ENCODE measurements at places on chromosomes 16 and 17.

- DNase-seq: no peak
These were observed 441.0 kb downstream of the XYLT1 start for GRCh38 chr16:17029602-17030350.

- no peak for DNase-seq
These were observed 94.2 kb downstream of the HELZ start for GRCh38 chr17:67150826-67151225.

- no peak for DNase-seq
These were observed 3.5 kb upstream of the RPRML start for GRCh38 chr17:46982577-46982976.

DNA sequence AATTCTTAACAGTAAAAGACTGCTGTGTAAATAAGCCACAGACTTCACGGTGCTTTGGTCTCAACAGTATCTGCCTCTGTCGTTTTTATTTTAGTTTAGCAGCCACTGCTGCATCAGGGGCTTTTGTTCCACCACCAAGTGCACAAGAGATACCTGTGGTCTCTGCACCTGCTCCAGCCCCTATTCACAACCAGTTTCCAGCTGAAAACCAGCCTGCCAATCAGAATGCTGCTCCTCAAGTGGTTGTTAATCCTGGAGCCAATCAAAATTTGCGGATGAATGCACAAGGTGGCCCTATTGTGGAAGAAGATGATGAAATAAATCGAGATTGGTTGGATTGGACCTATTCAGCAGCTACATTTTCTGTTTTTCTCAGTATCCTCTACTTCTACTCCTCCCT lies 7.9 kb downstream of the HERPUD1 start:
- DNase-seq: no peak

- peak; percentile 53 for DNase-seq
These were observed 87.8 kb downstream of the GNAO1 start for GRCh38 chr16:56279132-56279531.

GRCh38 chr17:37513711-37514110 lies 24.0 kb downstream of the DUSP14 start:
- DNase-seq: no peak

GRCh38 chr16:62989480-62989879 lies 953.2 kb upstream of the CDH8 start:
- DNase-seq: no peak

GRCh38 chr16:260326-260725 lies 15.4 kb downstream of the RGS11 start:
- DNase-seq: no peak

- DNase-seq: no peak
These were observed 28.5 kb downstream of the ENDOV start for GRCh38 chr17:80443498-80443897.

DNA sequence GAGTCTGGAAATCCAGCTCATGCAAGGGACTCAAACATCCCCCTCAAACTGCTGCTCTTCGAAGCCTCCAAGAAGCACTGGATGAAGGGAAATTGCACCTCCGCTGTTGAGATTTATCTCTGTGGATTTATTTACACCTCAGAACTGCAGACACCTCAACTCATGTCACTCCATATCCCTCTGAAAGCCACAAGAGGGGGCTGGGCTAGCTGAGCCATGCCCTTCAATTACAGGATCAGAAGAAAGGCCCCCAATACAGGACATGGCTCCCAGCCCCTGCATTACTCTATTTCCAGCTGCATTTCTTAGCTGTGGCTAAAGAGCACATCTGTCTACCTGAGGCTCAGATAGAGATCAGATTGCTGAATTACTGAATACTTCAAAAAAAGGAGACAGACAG lies 103.1 kb upstream of the DYNLRB2 start:
- no peak for DNase-seq

DNA sequence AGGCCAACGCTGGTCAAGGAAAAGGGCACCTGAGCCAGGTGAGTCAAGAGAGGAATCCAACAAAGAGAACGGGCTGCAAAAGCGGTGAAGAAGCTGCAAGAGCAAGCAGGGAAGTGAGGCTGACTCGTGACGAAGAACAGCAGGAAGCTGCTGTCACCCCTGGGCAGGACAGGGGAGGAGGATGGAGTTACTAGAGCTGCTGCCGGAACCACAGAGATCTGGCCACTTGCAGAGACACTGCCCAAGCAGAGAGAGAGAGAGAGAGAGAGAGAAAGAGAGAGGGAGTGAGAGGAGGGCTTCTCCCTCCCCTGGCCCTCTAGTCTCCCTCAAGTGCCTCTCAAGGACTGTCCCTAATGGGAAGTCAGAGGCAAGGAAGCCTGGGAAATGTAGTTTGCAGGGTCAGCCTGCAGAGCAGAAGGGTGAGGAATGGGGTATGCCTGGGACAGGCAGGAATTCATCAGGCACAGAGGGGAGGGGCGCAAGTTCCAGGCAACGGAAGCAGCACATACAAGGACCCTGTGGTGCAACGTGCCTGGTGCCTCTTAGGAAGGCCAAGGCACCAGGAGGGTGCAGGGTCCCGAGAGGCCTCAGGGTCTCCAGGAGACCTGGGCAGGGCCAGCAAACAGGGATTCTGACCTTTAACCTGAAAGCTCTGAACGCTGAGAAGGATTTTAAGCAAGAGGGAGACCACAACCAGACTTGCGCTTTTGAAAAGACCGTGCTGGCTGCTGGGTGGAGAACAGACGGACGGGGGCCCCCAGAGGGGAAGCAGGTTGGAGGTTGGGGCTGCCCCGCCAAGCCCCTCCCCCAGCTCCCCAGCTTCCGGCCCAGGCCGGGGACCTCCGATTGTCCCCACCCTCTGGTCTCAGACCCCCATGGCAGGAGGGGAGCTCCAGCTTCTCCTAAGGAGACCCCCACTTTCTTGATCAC lies 45.8 kb upstream of the CIBAR2 start:
- DNase-seq: no peak

DNA sequence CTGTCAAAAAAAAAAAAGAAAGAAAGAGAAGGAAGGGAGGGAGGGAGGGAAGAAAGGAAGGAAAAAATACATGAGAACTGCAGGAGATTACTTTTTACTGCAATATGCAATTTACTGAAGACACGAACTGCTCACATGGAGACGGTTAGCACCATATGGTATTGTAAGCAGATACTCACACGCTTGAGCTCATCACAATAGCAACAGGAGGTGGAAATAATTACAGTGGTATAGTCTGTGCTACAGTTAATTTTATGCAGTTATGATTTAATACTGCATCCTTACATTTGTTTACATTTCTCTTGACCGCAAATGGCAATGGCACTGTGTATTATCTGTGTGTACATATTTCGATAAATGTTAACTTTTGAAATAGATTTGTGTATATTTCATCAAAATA lies 21.4 kb upstream of the SLC46A1 start:
- DNase-seq: no peak

DNA sequence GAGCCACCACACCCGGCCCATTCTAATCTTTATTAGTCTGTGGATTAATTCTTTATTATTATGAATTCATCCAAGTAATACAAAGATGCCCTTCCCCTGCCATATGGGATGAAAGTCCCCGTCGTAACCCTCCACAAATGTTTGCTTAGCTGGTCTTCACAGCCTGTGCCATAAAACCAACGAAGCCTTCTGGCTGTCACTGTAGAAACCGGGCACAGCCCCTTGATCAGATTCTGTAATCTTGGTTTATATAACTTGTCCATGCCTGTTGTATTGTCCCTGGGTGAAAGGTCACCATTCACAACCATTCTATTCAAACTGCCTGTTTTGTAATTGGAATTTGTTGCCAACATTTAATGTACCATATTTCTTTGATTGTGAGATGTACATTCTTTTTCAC lies 66.5 kb downstream of the ATP2C2 start:
- no peak for DNase-seq

DNA sequence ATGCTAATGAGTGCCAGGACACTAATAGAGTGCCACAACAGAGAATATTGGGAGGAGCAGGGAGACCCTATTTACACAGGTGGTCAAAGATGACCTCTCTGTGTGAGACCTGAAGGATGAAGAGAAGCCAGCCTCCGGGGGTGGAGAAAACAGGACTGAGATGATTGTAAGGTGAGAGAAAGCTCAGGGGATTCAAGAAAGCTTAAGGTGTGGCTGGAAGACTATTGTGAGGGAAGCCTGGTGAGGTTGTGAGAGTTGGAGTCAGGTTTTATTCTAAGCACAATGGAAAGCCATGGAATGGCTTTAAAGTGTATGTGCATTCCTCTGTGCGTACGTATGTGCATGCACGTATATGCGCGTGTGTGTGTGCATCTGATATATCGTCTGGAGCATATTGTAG lies 10.4 kb upstream of the MARCHF10 start:
- DNase-seq: no peak

- no peak for DNase-seq
These were observed 7.2 kb downstream of the PDIA2 start for GRCh38 chr16:290015-290680.

- DNase-seq: no peak
These were observed 27.6 kb downstream of the HELZ start for GRCh38 chr17:67217446-67217845.

DNA sequence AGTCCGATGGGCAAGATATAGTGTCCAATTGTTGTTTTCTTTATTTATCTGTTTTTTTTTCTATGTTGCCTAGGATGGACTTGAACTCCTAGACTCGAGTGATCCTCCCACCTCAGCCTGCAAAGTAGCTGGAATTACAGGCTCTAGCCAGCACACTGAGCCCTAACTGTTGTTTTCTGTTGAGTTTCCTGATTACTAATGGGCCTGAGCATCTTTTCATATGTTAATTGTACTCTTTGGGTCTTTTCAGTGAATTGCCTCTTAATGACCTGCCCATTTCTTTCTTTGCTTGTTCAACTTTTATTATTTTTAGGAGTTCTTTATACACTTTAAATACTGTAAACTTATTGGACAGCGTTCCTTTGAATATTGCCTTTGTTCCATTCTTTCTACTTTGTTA lies 213.0 kb downstream of the HS3ST3B1 start:
- DNase-seq: no peak

- DNase-seq: peak; percentile 83
These were observed 2.9 kb downstream of the RNASEK start for GRCh38 chr17:7014995-7015958.

DNA sequence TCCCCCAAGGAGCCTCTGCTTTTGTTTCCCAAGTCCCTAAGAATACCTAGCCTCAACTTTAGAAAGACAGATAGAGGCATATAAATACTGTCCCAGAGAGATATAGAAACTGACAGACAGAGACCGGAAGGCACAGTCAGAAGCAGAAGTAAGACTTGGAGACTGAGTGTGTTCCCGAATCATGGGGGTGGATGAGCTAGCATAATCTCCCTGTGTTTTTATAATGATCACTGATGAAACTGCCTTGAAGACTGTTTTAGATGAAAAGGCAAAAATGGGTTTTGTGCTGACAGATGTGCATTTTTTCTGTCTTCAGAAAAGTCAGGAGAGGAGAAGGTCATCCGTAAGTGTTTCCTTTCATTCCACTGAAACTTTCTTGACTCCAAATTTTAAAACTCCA lies 8.3 kb upstream of the PSMD3 start:
- DNase-seq: no peak

DNA sequence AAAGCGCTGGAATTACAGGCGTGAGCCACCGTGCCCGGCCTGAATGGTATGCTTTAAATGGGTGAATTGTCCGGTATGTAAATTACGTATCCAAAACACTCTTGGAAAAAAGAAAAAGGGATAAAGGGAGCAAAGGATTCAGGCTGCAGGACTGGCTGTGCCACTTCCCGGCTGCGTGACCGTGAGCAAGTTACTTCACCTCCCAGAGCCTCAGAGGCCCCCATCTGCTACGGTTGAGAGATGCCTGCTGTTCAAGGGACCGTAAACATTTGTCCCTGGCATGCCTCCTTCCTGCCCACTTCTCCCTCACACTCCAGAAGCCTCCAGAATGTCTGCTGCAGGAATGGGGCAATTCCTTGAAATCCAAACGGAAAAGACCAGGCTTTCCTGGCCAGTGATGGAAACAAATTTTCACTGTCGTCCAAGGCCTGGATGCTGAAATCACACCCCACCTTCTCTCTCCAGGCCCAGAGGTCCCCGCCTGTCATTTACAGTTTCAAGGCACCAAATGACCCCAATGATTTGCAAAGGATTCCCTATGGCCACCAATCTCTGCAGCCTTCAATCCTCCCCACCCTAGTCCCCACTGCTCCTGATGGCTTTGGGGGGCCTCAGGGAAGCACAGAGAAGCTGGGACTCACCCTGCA lies 22.9 kb upstream of the LITAF start:
- no peak for DNase-seq

- peak; percentile 23 for DNase-seq
These were observed 53.4 kb downstream of the MFSD11 start for GRCh38 chr17:76791053-76791980.
